EL (cell line): ENCODE measurements at places on chromosomes 6 and 20.

GRCh38 chr20:39106791-39107190, 144.6 kb downstream of the DHX35 start:
- DNase-seq = no peak

GRCh38 chr6:169847141-169847674, 95.8 kb downstream of the ERMARD start:
- no peak for DNase-seq

- no peak for DNase-seq
Observed at GRCh38 chr6:25478973-25479372, 173.0 kb upstream of the SCGN start.

DNA sequence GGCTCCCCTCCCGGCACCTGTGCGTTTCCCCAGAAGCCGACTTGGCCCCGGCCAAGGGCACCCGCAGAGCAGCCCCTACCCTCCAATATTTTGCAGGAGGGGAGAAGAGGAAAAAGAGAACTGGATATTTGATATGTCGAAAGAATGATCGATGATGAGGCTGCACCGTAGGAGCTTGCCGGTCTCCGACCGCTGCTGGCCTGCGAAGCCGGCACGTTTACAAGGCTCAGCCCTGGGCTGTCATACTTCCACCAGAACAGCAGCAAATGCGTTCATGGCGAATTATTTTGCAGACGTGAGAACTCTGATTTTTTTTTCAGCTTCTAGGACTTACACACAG, 296.7 kb downstream of the TFAP2C start:
- no peak for DNase-seq

DNA sequence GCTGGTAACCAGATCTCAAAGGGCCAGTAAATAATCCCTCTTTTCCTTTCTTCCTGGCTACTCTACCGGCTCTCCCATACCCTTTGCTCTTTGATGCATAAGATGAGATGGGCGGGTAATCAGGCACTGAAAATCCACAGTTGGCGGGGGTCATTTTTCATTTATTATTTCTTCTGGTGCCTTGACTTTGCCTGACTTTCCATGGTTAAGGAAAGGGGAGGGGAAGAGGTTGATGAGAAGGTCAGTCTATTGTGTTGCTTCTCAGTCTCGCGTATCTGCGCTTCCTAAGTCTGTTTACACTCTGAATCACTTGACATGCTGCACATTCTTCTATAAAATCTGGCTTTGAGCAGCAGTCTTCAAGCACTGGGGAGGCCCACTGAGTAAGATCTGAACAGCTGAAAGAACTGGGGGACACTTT, 121.1 kb upstream of the HDGFL1 start:
- DNase-seq = peak; percentile 41

GRCh38 chr20:33131949-33132473, 35.9 kb upstream of the BPIFA2 start:
- no peak for DNase-seq

DNA sequence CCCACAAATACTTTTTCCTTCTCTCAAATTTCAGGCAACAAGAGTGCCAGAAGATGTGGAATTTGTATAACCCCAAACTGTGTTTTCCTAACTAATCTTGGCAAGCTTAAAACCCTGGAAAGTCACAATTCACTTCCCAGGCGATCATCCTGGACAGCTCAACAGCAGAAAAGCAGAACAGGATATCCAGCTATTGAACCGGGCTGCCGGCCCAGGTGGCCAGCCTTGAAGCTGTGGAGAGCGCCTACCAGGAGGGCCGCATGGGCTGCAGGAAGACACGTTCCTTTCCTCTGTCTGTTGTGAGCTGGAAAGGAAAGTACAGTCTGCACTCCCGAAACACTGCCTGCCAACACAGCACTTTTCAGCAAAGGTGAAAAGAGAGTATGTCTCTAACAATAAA, 719.7 kb upstream of the MARCKS start:
- DNase-seq = no peak

- peak; percentile 38 for DNase-seq
Observed at GRCh38 chr20:62355516-62355877, 11.6 kb downstream of the LAMA5 start.
